ENCODE measurements at places on chromosomes 12 and 14. TPM values are rescaled to one million over a fixed set of nuclear protein-coding genes. Genes with fewer than 3 reads are reported as not detected.

PAX9 gene
- 0.53 TPM for total RNA-seq

MANSC4 gene
- total RNA-seq = 0.29 TPM

SPRYD4 gene
- 2.2 TPM for total RNA-seq

GPR65 gene
- 0.99 TPM for total RNA-seq

PRB2 gene
- not detected for total RNA-seq

FSCB gene
- 0.12 TPM for total RNA-seq

Measured in metanephros (tissue), 2 donors.